Brain (organoid and tissue), 16 donors: ENCODE measurements at places on chromosomes 6 and 20.
A peak's percentile ranks its signal among the peaks of the same experiment; 100 is the strongest.

DNA sequence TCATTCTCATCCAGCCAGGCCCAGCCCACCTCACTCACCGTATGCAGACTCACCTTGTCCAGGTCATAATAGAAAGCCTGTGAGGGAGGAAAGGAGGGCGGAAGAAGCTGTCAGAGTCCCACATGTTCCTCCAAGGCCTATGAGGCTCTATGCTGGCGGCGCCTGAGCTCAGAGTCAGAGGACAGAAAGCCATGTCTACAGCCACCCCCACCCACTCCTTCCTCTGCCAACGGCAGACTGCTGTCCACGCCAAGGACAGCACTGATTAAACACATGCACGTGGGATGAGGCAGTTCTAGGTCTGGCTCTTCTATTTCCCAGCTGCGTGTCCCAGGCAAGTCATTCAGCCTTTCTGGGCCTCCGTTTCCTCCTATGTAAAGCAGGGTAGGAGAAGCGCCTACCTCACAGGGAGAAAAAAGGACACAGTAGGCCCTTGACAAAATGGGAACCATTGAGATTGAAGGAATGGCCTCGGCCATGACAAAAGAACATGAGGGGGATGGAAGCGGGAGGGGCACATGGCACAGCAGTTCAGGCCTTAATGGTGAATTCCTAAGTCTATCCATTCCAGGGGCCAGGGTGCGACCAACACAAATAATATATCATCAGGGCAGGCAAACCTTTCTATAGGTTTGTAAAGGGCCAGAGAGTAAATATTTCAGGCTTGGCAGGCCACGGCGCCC lies 80.1 kb downstream of the RIPOR3 start:
- no peak for DNase-seq

DNA sequence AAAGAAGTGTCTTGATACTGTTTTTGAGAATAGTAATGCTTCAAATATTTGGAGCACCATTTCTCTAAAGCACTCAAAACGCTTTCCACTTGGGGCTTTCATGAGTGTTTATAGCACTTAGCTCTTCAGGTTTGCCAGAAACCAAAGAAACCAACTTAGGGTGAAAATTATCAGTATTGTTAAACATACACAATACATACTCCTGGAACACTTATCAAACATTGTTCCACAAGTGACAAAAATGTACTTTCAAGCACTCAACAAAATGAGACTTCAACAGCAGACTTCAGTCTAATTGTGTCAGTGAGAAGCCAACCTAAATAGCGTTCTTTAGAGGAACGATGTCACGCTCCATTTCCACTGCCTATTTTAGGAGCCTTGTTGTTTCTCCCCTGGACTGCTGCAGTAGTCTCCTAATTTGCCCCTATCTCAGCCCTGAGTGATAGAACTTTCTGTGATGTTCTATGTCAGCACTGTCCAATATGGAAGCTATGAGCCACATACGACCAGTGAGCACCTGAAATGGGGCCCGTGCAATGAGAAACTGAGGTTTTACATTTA lies 461.3 kb downstream of the KIF16B start:
- DNase-seq: no peak

DNA sequence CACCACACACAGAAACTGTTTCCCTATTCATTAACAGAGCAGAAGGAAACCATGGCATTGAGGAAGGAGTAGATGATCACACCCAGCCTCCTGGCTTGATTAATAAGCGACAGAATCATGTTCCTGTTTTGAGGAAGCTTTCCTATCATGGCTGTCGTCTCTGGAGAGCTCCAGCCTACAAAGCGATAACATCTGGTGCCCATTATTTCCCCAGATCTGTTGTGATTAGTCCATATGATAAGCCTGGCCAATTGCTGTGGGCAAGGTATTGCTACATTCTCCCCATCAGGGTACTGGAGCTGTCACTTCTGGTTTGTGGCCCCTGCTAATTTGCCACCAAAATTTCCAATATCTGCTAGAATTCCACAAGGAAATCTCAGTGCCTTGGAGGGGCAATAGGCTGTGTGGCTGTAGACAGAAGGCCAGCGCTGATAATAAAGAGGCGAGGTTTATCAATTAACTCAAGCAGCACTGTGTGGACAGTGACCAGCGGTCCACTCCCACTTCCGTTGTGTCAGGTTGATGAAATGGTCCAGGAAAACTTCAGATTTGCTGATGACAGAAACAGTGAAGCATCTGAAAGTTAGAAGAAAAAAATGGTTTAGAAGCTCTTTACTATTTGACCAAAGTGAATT lies 66.4 kb downstream of the OLIG3 start:
- DNase-seq: no peak

- no peak for DNase-seq
Measured at GRCh38 chr6:81844686-81845085, 92.2 kb upstream of the TENT5A start.

DNA sequence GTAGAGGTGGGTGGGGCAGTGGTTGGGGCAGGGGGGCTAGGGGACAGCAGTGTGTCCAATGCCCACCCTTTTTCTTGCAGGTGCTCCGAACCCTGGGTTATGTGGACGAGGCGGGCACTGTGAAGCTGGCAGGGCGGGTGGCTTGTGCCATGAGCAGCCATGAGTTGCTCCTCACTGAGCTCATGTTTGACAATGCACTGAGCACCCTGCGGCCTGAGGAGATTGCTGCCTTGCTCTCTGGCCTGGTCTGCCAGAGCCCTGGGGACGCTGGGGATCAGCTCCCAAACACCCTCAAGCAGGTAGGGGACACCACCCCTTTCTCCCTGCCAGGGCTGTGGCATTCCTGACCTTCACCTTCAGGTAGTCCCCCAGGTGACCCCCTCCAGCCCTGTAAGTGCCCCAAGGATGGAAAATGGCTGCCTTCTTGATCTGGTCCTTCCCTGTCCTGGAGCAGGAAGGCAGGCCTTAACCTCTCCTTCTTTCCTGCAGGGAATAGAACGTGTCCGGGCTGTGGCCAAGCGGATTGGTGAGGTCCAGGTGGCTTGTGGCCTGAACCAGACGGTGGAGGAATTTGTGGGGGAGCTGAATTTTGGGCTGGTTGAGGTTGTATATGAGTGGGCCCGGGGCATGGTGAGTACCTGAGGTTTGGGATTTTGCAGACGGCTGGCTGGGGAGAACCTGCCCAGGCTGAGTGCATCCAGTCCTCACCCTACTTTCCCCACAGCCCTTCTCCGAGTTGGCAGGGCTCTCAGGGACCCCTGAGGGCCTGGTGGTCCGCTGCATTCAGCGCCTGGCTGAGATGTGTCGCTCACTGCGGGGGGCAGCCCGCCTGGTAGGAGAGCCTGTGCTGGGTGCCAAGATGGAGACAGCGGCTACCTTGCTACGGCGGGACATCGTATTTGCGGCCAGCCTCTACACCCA lies 2.9 kb downstream of the DXO start:
- DNase-seq: no peak

DNA sequence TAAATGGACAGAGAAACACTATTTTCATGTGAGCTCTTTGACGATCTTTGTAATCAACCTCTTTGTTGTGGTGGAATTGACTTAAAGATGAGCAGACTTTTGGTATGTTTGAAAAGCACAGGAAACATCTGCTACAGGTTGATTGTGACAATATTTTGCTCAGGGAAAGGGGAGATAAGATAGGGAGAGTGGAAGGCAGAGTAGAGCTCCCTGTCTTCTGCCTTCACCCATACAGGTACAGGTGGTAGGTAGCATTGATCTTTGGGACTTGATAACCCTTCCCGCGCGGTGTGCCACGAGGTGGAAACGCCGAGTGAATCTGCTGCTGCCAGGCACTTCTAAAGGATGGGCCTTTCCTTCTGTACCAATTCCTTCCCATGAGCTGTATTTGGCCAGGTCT lies 183.6 kb downstream of the UTRN start:
- no peak for DNase-seq

GRCh38 chr6:95578106-95578410 lies 723 bp downstream of the MANEA start:
- DNase-seq: no peak

DNA sequence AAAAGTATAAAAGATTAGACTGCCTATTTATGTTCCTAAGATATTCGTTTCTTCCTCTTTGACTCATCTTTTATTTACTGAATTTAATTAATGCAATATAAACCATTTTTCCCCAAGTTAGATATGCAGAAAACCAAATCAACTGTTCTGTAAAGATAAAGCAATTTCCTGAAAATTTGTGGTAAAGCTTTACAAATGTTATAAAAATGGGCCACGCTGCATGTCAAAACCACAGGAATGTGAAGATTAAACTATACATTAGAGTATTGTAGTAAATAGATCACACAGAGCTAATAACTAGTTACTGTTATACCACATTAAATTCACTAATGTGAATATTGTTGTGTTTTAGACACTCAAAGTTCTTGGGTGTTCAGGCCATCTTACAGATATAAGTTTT lies 83.4 kb downstream of the OPN5 start:
- DNase-seq: no peak

GRCh38 chr20:37846573-37846972 lies 56.4 kb upstream of the VSTM2L start:
- DNase-seq: no peak

DNA sequence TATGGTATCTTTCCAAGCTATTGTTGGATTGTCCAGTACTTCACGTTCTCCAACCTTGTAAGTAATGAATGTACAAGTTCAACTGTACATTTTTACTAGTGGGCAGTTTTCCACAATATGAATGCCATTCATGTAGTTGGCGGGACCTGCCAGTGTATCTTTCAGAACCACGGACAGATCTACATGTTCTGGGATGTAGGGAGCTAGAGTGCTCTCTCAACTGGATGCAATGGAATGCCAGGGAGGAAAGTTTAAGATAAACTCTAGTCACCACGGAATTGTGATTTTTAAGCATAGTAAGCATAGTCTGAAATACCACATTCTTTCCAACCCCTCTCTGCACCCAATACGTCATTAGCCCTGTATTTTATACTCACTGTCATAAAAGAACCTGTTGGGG lies 21.5 kb upstream of the HLA-C start:
- no peak for DNase-seq

DNA sequence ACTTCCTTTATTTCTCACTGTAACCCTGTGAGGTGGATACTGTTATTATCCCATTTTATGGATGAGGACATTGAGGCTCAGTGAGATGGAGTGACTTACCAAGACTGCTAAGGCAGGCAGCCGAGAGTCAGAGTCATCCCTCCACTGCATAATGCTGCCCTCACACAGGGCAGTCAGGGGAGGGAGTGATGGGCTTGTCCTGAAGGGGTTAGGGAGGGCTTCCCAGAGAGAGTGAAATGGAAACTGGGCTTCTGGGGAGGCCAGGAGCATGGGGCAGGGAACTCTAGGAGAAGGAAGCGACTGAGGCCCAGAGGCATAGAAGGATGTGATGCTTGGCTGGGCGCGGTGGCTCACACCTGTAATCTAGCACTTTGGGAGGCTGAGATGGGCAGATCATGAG lies 31.1 kb downstream of the TM9SF4 start:
- no peak for DNase-seq

DNA sequence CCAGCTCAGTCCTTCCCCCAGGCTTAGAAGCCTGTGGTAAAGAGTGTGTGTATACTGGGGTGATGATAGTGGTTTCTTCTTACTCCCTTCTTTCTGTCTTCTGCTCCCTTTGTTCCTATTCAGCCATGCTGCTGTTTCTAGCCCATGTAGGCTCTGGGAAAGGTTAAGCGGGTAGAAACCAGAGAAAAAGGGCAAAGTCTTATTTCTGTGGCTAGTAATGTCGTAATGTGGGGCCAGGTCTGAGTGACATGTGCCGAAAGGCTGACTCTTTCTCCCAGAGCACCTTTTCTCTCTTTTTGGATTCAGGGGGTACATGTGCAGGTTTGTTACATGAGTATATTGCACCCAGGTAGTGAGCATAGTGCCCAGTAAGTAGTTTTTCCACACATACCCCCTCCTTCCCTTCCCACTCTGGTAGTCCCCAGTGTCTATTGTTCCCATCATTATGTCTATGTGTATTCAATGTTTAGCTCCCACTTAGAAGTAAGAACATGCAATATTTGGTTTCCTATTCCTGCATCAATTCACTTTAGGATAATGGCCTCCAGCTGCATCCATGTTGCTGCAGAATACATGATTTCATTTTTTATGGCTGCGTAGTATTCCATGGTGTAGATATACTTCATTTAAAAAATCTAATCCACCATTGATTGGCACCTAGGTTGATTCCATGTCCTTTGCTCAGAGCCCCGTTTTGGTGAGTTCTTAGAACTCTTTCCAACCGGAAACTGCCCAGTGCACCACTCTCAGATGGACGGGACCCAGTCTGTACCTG lies 74.3 kb downstream of the EFHC1 start:
- DNase-seq: no peak

- DNase-seq: peak; percentile 45
Measured at GRCh38 chr6:30837870-30838269, 46.4 kb upstream of the DDR1 start.

DNA sequence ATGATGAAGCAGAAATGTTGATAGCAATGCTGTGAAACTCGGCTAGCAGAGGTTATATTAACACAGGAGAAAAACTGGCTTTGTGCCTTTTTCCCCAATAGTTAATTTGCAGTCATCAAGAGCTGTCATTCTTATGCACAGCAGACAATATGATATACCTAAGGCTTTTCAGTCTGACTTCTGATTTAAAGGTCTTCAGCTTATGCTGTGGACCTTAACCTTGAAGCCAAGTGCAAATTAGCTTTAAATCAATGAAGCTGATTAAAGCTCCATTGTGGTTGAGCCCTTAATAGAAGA lies 171.6 kb upstream of the ID4 start:
- DNase-seq: peak; percentile 78

DNA sequence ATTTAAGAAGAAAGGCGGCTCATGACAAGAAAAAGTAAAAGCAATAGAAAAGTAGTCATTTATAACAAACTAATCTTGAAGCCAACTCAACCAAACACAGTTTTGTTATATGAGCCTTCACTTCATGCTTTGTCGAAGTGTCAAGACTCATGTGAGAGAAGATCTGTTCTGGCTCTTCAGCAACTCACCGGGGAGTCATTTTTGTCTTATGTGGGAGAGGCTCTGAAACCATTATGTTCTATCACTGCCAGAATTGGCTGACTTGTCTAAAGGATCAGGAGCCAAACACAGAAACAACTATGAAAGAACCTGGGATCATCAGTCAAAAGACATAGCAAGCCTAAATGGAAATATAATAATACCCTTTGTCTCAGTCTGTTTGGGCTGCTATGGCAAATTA lies 105.2 kb downstream of the CDK19 start:
- no peak for DNase-seq

- no peak for DNase-seq
Measured at GRCh38 chr20:6030453-6031080, 23.3 kb downstream of the LRRN4 start.

DNA sequence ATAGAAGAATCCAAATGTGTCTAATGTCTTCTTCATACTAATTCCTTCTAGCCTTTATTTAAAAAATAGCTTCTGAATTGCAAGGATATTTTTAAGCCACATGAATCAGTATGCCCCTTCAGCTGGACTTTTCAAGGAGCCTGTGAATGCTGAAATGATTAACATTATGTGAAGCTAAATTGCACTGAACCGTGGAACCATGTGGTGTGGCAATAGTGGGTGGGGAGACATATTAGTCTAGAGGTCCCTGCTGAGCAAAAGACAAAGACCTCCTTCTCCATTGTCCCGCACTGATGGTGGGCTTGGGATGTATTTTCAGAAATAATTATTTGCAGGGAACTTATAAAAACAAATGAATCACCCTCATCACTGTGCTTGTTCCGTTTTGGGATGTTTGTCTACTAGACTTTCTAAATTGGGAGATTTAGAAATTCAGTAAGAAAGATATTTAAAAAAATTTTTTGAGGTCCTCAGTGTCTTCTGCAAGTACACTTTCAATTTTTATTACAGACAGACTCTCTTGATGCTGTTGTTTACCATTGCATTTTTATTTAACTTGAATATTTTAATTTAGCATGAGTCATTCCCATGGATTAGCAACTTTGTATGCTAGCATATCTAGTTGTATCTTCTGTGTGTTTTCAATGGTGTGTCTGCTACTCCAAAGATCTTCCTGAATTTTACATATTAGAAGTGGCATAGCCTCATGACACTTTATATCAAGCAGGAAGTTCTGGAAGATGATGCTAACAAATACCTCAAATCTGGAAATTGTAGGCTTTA lies 238.1 kb downstream of the LAMA2 start:
- no peak for DNase-seq
